ENCODE measurements at places on chromosomes 1 and 21.

DNA sequence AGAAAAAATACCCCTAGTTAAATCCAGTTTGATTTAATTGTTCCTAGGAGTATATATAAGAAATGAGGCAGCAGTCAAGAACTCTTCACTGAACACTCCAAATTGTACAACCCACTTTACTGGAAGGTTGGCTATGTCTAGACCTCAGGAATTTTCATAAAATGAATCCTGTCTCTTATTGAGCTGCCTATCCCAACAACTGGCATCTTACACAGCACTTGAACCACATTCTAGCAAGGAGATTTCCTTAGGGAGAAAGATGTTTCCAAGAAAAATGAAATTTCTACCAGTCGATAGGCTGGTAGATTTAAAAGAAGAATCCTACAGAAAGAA, 16.3 kb downstream of the RNF19B start:
- no peak for DNase-seq

- no peak for DNase-seq
These were observed 53.9 kb upstream of the FBXO28 start for GRCh38 chr1:224059897-224060427.

- DNase-seq: no peak
These were observed 7.7 kb downstream of the NENF start for GRCh38 chr1:212440419-212440818.

- no peak for DNase-seq
These were observed 7.8 kb upstream of the CASZ1 start for GRCh38 chr1:10803971-10804820.

DNA sequence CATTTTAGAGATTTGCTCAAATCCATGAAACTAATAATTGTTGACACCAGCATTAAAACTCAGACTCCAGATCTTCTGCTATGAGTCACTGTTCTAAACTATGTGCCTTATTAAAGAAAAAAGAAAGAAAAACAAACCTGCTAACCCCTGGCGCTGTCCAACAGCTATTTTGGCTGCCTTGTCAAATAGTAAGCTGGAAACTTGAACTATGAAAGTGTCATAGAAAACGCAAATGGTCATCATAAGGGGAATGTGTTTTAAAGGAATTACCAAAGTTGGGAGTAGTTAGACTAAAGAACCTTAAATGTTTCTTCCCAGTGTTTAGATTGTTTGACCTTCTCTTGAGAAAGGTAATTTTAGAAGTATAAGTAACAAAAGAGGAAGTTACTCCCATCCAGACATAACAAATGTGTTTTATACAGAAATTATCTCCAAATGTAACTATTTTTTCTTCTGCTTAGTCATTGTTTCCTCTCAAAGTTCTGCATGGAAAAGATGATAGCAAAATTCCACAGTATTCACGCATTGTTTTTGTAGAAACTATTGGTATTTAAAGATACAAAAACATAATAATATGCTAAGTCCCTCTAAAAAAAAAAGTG, 272.4 kb downstream of the TPR start:
- DNase-seq: no peak

Data from GM12864 (cell line).